ENCODE measurements at places on chromosomes 11 and 22.

GRCh38 chr22:25546751-25547150, 17.7 kb upstream of the GRK3 start:
- DNase-seq, result no peak

DNA sequence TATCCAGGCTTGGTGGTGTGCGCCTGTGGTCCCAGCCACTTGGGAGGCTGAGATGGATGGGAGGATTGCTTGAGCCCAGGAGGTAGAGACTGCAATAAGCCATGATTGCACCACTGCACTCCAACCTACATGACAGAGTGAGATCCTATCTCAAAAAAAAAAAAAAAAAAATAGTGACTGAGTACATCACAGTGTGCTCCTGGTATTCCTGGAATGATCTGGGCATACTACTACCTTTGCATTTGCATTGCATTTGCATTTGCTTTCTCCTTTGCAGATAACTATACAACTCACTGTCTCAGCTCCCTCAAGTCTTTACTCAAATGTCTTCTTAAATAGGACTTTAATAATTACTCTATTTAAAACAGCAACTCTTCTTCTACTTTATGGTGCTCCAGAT, 51.8 kb downstream of the DLG2 start:
- DNase-seq, result no peak

DNA sequence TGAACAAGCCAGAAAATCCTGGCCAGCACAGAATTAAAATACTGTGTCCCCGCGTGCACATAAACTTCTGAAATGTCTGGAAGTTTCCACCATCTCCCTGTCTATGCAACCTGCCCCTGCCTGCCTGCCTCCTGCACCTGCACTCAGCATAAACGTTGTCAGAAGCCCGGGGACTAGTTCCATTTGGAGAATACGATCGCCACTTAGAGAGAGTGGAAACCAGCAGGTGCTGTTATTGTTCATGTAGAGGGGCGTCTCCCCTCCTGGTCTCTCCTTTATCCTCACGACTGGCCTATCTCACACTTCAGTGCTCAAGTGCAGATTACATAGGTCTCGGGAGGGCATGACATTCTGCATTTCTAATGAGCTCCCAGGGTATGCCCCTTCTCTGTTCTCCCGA, 35.6 kb downstream of the MPPED1 start:
- DNase-seq, result no peak

DNA sequence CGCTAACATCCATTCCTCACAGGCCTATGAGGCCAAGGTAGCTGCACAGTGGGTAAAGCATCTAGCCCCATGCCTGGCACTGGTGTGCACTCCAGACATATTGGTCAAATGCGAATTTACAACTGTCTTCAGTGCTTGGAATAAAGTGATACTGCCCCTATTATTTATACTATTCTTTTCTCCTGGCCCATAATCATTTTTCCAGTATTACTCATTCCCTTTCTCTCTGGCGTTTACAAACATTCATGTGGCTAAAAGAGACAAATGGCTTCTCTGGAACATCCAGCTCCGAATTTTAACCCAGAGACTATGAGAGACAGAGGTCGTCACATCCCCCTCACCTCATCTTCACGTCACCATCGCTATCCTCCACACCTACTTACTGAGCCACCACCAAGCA, 87.2 kb upstream of the PITPNB start:
- DNase-seq, result no peak

DNA sequence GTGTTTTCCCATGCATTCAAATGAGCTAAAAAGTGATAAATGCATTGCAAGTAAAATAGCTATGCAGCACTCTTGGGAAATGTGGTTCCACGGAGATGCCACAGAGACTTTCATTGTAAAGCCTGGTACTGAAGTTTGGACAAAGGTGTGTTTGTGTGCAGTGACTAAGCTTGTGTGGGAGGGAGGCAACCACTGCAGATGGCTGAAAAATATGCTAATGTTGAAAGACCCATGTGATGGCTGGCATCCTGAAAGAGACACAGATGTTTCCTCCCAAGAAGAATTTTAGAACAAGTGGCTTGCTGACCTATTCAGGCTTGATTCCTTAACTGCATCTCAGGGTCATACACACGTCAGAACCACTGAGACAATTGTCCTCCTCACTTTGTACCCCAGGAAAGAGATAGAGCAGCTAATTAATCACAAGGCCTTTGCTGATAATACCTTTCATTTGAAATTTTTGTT, 73.8 kb downstream of the FAM76B start:
- DNase-seq, result no peak

GRCh38 chr11:128517451-128518230, 69.7 kb downstream of the ETS1 start:
- no peak for DNase-seq

- DNase-seq, result no peak
Measured at GRCh38 chr11:8360086-8360828, 96.6 kb upstream of the LMO1 start.

DNA sequence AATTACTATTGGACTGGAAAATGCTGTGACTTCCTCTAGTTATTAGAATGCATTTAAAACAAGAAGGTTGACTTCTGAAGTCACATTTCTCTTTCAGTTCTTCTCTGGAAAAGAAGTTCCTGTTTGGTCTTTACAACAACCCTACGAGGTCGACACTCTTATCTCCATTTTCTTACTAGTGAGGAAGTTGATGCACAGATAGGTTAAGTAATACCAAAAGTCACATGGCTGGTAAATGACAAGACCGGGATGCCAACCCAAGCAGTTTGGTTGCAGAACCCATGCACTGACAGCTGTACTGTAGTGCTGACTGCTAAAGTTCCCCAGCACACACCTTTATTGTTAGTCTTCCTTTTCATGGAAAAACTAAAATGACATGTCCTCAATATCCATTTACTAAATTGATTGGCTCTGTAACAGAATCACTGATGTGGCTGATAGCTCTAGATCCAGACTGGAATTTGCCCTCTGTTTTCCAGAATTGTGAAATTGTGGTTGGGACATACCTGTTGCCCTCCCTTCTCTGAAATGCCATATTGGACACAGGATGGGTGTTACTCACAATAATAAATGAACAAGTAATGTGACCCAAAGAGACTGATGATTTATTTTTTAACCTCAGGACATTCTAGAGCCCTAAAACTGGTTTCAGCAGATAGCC, 9.4 kb upstream of the TECTA start:
- peak; percentile 99 for DNase-seq

DNA sequence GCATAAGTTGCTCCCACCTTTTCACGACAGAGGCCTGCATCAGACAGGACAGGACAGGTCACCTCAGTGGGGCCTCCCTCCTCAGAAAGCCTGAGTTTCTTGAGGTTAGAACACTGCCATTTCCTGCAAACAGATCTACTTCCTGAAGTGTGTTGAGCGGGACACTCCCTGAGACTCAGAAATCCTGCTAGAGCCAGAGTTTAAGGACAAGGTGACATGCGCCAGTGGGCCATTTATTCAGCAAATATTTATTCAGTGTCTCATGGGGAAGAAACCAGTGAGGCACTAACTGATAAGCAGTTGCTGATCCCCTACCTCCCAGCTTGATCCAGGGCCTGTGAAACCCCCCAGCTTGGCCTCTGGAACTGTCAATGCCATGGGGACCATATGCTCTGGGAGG, 454.6 kb downstream of the SOX6 start:
- no peak for DNase-seq

DNA sequence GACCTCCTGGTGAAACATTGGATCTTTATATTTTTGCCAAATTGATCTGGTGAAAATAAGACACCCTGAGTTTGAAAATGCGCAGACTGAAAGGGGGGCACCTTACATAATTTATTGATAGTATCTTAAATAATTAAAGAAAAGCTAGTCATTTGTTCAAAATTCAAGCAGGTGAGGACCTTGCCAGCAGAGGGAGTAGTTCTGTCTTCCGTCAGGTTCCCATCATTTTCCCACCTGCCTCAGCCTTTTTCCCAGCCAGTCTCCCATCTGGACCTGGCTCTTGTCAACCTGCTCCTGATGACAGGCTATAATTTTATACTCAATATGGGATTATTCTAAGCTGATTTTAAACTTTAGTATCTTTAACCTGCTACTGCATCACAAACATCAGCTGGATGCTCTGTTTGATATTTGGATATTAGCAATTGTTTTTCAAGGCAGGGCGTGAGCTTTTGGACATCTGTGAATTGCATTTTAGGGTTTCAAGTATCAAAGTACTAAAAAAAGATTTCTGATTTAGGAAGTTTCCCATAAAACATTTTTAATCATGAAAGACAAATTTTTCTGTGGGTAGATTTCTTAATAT, 132.0 kb downstream of the ELP4 start:
- no peak for DNase-seq

DNA sequence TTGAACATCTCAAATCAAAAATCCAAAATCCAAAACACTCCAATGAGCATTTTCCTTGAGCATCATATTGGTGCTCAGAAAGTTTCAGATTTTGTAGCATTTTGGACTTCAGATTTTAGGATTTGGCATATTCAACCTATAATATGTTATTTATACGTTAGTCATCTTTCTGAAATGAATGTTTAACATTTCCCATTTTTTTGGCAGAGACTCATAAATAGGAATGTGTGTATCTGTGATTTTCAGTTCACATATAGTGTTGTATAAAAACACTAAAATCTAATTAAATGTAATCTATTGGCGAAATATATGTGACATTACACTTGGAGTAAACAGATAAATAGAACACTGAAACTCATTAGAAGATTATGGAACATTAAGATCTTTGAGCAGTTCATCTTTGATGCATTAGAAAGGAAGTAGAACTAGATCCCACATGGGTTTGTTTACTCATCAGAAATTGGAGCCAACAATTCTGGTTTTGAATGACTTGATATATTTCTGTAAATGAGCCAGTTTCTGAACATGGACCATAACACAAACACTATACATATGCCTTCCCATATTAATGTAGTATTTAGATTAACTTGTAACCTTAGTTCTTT, 153.1 kb downstream of the UVRAG start:
- no peak for DNase-seq

- no peak for DNase-seq
Measured at GRCh38 chr11:97743205-97743742, 1277.5 kb upstream of the CNTN5 start.

DNA sequence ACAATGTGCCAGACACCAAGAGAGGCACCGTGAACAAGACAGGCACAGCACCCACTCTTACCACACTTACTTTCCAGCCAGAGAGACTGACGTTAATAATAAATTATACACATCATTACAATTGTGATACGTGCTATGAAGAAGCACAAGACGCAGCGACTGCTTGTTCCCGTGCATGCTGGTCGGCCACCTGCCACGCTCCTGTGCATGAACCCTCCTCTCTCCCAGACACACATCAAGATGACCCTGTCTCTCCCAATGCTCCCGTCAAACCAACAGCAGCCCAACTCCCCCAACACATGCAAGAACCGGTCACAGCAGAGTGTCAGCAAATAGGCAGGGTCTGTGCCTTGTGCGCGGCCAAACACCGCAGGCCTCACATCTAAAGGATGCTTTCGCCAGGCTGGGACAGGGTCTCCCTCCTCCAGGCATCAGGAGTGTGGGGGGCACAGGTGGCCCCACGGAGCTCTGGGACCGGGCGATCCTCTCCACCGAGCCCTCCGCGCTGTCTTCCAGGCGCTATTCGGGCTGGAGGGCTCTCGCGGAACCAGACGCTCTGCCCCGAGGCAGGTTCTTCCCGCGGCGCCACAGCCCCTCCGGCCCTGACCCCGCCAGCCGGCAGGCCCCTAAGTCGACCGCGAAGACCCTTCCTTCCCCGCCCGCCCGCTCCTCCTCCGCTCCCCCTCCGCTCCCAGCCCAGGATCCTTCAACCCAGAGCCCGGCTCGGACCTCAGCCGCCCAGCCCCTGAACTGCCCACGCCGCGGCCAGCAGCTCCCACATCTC, 533 bp downstream of the SERGEF start:
- DNase-seq, result no peak

DNA sequence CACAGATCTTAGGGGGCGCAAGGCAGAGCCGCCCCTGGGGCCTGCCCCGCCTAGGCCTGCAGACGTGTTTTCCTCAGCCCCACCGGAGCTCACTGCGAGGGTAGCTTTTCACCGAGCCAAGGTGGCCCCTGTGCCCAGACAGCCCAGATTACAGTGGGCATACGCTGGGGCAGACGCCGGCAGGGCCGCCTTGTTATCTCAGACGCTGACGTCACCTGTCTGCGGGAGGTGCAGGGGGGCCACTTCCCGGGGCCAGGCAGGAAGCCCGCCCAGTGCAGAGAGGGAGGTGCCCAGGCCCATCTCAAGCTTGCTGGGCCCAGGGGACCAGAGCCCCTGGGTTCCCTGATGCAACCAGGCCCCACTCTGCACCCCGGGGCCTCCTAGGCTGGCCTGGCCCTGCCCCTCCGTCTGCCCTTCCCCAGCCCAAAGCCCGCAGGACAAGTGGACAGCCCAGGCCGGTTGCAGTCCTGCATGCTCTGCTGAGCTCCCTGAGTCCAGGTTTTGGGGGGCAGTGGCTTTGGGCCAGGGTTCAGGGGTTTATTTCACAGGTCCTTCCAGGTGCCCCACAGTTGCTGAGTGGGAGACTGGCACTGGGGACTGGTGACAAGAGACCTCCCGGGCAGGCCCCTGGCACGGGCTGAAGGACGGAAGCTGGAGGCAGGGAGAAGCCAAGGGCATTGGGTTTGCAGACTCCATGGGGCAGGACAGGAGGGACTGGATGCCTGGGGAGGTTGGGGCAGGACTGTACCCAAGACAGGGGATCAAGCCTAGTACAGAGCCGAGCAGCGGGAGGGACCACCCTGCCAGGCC, 38.6 kb downstream of the IGF2 start:
- no peak for DNase-seq

DNA sequence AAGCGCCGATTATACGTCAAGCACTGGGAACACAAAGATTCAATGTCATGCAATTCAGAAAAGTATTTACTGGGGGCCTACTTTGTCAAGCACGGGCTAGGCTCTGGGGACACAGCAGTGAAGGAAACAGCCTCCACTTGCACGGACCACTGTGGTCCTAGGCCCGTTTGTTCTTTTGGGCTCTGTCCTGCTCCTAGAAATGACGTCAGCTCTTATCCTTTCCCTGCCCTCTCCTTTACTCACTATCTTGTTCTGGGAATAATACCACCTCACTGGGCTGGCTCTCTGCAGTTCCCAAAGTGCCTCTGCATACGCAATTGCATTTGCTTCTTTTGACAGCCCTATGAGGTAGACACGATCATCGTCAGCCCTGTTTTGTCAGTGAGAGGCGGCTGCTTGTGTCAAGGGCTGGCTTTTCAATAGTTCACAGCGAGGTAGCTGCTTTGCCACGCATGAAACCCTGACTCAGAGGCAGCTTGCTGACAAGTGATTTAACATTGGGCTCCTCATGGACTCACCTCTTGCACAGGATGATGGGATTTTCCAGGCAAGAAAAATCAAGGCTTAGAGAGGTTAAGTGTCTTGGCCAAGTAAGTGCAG, 22.9 kb upstream of the IGSF22 start:
- no peak for DNase-seq

- no peak for DNase-seq
Measured at GRCh38 chr22:16866167-16866566, 41.0 kb upstream of the XKR3 start.

DNA sequence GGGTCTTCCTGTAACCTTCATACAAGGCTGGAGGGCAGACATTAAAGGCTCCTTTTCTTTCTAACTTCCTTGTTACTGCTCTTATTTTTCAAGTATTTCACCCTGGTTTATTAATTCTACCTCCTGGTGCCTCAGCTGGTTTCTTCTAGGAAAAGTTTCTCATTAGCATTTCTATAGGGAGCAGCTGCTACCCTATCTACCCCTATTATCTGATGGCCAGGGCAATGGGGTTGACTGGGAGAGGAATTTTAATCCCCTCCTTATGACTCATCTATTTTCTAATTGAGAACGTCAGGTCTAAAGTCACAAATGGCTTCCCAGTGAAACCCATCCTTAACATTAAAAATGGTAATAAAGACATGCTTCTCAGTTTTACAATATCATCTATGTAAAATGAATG, 5.0 kb downstream of the MAP6 start:
- no peak for DNase-seq

GRCh38 chr22:39558254-39558727, 12.3 kb upstream of the CACNA1I start:
- no peak for DNase-seq
